ENCODE measurements at places on chromosomes 12 and 14.

GRCh38 chr12:78249578-78249977 is 418.9 kb downstream of the NAV3 start:
- DNase-seq: no peak

GRCh38 chr12:28059668-28060067 is 87.1 kb upstream of the PTHLH start:
- DNase-seq: no peak

- no peak for DNase-seq
Measured at GRCh38 chr14:99286761-99287160, 14.8 kb upstream of the BCL11B start.

- DNase-seq: no peak
Measured at GRCh38 chr12:9707864-9708808, 24.8 kb downstream of the CLECL1 start.

GRCh38 chr14:94040247-94040646 is 14.1 kb downstream of the OTUB2 start:
- DNase-seq: no peak

- DNase-seq: no peak
Measured at GRCh38 chr14:59964251-59965007, 44.5 kb downstream of the LRRC9 start.

- DNase-seq: no peak
Measured at GRCh38 chr14:86707071-86707470, 1177.1 kb downstream of the FLRT2 start.

GRCh38 chr12:11656550-11656949 is 7.1 kb downstream of the ETV6 start:
- DNase-seq: no peak

DNA sequence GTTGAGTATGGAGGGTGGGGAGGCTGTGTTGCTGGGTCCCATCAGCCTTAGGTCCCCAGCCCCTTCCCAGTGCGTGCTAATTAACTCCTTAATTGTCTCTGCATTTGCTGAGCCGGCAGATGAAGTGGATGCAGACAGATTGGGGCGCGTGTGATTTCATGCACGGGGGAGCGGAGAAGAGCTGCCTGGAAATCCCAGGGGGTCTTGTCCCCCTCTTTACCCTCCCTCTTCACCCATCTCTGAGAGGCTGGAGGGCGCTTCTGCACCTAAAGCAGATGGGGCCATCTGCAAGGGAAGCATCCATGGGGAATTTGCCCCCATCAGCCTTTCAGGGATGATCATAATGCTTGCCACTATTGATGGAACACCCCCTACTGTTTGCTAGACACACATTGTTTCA is 4.4 kb upstream of the ASIC1 start:
- no peak for DNase-seq
